CD4-positive, alpha-beta T cell treated with Interleukin-10 for 1 hour (primary cell): ENCODE measurements at places on chromosomes 4 and X.

- DNase-seq, result no peak
These were observed 54.9 kb upstream of the IRF2 start for GRCh38 chr4:184529283-184529682.

- no peak for DNase-seq
These were observed 75.2 kb upstream of the NUDT6 start for GRCh38 chr4:122997463-122998101.

GRCh38 chr4:151641167-151641566 lies 119.6 kb downstream of the GATB start:
- DNase-seq, result no peak

DNA sequence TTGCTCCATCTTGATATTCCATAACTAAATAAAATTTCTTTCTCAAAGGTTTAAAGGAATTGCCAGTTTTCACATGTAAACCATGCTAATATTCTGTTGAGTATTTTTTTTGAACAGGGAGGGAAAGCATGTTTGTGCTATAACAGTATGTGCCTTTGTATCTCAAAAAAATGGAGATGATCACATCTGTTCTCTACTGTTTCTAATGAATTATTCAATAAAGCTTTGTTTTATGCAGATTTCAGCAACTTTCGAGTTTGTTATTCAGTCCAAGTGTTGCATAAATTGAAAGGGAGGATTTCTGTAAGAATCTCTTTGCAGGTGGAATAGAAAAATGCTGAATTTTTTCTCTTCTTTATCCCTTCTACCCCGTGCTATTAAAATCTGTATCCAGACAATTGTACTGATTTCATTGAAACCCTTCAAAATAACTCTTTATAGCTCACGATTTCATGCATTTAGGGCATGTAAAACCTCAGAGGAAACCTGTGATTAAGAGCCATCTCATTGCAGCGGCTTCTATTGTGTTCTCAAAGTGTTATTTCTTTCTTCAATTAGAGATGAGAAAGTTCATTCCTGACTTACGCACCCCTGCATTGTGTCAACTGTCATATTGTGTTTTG lies 42.1 kb downstream of the NEIL3 start:
- DNase-seq, result no peak

- DNase-seq, result peak; percentile 40
These were observed 104.7 kb upstream of the BCOR start for GRCh38 chrX:40202456-40202855.

DNA sequence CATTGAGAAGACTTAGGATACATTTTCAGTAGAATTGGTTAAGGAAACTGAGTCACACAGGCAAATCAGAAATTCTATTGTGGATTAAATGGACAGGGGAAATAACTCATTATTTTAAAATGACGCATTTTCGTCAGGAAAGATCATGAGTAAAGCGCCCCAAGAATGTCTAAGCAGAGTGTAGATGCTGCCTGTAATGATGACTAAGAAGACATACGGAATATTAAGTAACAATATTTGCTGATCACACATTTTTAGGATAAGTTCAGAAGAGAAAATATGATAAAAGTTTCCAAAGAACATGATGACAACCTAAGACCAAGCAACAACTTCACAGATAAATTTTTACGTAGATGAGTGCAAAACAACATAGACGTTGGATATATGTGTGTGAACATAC lies 596.3 kb upstream of the TENM3 start:
- no peak for DNase-seq

- DNase-seq, result no peak
These were observed 188.4 kb upstream of the RPL34 start for GRCh38 chr4:108431986-108432385.

- no peak for DNase-seq
These were observed 15.4 kb downstream of the VAMP7 start for GRCh38 chrX:155896512-155896911.

GRCh38 chrX:37755025-37755424 lies 24.8 kb upstream of the CYBB start:
- peak; percentile 45 for DNase-seq

DNA sequence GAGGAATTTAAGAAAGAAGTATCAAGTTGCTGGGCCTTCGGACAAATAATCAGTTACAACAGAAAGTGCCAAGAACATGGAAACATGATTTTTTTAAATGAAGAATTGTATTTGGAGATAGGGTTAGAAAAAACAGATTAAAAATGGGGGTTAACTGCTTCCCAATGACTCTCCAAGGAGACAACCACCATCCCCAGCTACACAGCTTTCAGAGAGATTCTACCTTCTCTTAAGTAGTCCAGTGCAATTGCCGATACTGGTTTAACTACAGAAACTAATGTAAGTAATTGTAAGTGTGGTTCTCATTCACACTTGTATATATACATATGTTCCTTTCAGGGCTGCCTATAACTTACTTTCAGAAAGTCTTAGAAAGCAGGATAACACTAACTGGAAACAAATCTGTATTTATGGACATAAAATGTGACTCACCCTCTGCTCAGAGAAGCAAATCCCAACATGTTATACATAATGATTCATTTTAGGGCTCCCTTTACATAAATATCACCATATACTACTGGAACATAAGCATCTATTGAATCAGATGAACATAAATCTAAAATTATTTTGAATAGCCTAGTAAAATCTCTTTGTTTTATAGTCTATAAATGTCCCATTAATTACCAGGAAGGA lies 248.9 kb upstream of the UGT8 start:
- no peak for DNase-seq

GRCh38 chr4:48596336-48596735 lies 106.3 kb downstream of the ZAR1 start:
- DNase-seq, result no peak

GRCh38 chr4:96993560-96993959 lies 1149.7 kb downstream of the STPG2 start:
- DNase-seq, result no peak

DNA sequence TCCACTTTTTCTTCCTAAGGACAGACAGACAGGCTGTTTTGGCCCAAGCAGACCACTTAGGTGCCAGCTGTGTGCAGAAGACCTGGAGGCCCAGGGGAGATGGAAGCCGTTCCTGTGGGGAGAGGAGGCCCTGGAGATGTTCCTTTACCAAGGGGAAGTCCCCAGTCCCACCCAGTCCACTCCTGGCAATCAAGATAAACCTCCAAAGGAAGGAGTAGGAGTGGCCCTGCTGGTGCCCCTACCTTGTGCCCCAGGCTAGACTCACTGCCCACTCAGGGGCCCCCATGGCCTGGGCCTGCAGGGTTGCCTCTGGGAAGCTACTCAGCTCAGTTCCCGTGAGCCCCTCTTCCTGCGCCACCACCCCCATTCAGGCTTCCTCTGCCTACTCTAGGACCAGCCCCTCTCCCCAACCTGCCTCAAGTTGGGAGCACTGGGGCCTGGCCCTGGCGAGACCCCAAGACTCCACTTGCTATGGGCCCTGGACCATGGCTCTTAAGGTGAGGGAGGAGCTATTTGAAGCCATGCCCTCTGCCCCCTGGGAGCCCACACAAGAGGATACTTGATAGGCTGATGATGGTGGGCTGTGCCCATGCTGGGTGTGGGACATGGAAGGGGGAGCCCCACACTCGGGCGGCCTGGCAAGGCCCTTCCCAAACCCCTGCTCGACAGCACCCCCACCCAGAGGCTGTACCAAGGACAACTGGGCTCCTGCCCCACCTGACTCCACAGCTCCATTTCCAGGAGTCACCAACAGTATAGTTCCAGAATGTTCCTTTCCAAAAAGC lies 24.8 kb upstream of the RNF4 start:
- no peak for DNase-seq

GRCh38 chr4:12770351-12770750 lies 713.8 kb downstream of the RAB28 start:
- no peak for DNase-seq

- no peak for DNase-seq
These were observed 265.7 kb downstream of the RAB28 start for GRCh38 chr4:13218326-13218958.

GRCh38 chr4:177975315-177975987 lies 533.2 kb upstream of the AGA start:
- DNase-seq, result no peak

GRCh38 chrX:106069048-106069447 lies 30.5 kb upstream of the SERPINA7 start:
- no peak for DNase-seq

- no peak for DNase-seq
These were observed 32.0 kb upstream of the TBC1D1 start for GRCh38 chr4:37858872-37859271.

DNA sequence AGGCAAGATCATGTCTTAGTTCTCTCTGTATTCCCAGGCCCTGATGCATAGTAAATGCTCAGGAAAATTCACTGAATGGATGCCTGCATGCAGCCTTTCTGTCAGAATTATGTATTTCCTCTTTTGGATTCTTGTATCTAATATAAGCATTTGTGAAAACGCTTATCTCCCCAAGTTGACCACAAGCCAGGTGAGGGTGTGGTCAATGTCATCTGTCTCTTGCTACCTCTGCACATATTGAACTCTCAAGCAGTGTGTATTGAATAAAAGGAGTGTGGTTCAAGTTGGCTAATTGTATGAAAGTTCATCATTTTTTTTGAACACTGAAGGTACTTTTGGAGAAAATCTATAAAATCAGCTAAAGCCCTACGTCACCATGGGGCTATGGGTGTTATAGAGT lies 84.3 kb downstream of the CNGA2 start:
- no peak for DNase-seq

DNA sequence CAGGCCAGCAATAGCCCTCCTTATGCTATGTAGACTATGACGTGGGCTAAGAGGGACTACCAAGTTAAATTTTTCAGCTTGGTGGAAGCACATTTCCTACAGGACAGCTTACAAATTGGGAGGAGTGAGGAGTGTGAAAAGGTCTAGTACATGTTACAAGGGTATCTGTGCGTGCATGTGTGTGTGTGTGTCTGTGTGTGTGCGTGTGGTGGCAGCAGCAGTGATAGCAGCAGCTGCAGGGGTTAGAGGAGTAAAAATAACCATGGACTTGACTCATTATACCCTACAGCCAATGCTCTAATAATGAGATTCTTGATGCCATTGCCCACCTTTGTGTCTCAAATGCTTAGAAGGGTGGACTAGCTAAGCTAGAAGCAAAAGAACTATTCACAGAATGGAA lies 88.6 kb downstream of the SLC9A7 start:
- DNase-seq, result no peak

GRCh38 chrX:109812236-109812635 lies 79.2 kb upstream of the ACSL4 start:
- DNase-seq, result no peak

- DNase-seq, result peak; percentile 2
These were observed 8.1 kb upstream of the LINC00632 start for GRCh38 chrX:140701480-140701879.

DNA sequence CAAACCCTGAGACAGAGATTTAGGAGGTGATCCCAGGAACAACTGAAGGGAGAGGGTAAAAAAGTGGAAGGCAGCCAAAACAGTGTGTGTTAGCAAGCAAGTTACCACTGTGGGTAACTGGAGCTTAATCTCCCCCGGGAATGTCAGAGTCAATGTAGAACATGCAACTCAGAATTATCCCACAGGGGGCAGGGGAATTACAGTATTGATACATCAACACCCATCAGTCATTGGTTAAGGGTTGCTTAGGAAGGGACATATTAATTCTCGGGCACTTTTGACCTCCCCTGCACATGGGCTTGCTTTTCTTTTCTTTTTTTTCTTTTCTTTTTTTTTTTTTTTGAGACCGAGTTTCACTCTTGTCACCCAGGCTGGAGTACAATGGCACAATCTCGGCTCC lies 29.3 kb downstream of the CXorf58 start:
- DNase-seq, result no peak

GRCh38 chrX:118272242-118272641 lies 73.7 kb upstream of the WDR44 start:
- DNase-seq, result no peak

GRCh38 chrX:68978255-68978654 lies 149.4 kb downstream of the EFNB1 start:
- DNase-seq, result no peak

DNA sequence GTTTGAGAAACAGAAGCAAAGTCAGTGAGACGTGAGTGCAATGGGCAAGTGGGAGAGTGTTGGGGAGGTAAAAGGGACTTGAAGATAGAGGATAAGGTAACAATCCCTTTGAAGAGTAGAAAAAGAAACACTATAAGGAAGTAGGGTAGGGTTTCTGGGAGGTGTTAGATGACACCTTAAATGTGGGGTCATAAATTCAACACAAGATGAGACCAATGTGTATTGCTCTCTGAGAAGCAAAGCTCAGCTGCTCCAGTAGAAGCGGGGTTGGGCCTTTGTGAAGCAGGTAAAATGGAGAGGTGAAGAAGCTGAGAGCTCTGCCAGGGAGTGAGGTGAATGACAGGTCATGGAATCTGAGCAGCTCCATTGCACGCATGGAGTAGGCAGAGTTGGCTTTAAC lies 85.3 kb downstream of the REELD1 start:
- DNase-seq, result no peak

DNA sequence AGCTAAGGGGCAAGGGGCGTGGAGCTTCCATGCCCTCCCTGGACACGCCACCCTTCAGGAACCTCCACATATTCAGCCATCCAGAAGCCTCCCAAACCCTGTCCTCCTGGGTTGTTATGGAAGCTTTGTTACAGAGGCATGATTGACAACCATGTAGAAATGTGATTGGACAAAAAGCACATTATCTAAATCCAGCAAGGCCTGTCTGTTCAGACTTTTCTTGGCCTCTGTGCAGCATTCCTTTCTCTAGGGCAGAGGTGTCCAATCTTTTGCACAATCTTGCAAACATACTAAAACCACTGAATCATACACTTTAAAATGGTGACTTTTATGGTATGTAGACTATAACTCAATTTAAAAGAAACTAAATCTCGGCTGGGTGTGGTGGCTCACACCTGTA lies 12.7 kb downstream of the STEEP1 start:
- DNase-seq, result no peak

- no peak for DNase-seq
These were observed 13.3 kb downstream of the TLR10 start for GRCh38 chr4:38769441-38769840.

- no peak for DNase-seq
These were observed 777.8 kb upstream of the FRG1 start for GRCh38 chr4:189162888-189163287.
